ENCODE measurements at places on chromosomes 11 and 22.

DNA sequence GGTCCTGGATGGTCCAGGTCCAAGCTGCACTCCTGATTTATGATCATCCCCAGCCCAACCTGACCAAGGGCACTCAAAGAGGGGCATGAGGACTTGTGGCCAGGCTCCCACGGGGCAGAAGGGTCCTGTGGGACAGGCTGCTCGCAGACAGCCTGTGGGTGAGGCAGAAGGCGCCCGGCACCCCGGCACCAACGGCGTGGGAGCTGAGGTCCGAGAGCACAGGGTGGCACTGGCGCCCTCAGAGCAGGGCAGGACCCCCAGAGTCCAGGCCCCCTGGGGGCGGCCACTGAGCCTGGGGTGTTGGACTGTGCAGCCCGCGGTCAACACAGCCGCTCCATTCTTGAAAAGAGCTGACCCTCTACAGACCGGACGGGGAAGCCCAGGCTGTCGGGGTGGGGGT, 3.3 kb downstream of the IL17REL start:
- no peak for DNase-seq

GRCh38 chr11:106625566-106625965, 392.7 kb downstream of the GUCY1A2 start:
- no peak for DNase-seq

DNA sequence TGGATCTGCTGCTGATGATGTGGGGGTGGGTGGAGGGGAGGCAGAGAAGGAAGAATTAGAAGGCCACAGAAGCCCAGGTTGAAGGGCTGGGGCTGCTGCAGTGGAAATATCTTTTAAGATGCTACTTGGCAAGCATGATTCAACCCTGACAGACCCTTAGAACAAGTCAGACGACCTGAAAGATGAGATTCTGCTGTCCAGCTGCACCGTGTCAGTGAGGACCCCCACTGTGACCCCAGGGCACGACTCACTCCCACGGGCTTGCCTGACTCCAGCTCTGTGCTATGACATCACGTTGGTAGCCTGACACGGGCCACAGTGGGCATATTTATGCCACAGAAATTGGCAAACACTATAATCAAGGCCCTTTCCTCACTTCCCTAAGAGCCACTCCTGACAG, 36.0 kb downstream of the LRFN4 start:
- no peak for DNase-seq

DNA sequence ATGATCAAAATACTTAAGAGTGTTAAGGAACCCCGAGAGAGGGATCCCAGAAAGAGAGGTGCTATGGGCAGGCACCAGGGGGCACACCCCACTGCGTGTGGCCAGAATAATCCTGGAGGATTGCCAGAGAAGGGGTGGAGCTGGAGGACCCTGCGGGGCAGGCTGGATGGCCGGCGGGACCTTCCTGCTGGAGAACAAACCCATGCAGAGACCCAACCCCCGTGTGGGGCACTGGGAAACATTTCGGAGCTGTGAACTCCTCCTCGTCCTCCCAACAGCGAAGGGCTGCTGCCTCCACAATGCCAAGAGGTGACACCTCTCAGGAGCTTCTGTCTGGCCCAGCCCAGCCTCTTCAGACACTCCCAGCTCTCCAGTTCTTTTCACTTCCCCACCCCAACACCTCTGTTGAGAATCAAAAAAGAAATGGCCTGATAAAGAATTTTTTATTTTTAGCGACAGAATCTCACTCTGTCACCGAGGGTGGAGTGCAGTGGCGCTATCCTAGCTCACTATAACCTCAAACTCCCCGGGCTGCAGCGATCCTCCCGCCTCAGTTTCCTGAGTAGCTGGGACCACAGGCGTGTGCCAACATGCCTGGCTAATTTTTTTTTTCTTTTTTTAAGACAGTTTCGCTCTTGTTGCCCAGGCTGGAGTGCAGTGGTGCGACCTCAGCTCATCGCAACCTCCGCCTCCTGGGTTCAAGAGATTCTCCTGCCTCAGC, 25.6 kb downstream of the RHOD start:
- no peak for DNase-seq

- no peak for DNase-seq
These were observed 20.6 kb downstream of the SLC5A1 start for GRCh38 chr22:32063701-32064100.

DNA sequence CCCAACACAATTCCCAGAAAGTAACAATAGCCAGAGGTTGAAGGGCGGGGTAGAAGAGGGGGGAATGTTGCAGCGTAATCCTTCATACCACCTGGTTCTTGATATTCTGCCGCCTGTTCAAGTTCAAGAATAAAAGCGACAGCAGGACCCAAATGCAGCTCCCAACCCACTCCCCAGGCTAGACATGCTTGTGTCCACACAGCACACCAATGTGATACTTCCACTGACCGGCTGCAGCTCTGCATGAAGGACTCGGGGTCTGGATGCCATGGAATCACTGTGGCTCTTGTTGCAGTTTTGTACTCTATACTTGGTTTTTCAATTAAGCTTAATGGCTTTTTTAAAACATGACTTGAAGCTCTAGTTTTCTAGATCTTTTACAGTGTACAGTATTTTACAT, 6.5 kb downstream of the SRPRA start:
- DNase-seq = no peak

DNA sequence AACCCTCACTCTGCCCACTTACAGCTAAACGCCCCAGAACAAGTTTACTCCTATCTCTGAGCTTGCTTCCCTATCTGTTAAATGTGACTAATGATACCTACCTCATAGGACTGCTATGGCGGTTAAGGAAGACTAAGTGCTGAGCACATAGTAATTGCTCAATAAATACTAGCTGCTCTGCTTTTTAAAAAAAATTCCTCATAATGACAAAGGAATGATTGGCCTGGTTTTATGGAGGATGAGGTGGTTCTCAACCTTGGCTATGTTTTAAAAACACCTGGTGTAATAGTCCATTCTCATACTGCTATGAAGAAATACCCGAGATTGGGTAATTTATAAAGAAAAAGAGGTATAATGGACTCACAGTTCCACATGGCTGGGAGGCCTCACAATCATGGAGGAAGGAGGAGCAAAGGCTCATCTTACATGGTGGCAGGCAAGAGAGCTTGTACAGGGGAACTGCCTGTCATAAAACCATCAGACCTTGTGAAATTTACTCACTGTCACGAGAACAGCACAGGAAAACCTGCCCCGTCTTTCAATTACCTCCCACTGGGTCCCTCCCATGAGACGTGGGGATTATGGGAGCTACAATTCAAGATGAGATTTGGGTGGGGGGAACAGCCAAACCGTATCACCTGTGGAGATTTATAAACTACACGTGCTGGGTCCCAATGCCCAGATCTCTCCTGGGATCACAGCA, 127.2 kb upstream of the SYT13 start:
- no peak for DNase-seq

GRCh38 chr11:130437848-130438247, 9.4 kb upstream of the ADAMTS8 start:
- no peak for DNase-seq

- no peak for DNase-seq
These were observed 6.7 kb downstream of the SERPINH1 start for GRCh38 chr11:75568616-75569219.

DNA sequence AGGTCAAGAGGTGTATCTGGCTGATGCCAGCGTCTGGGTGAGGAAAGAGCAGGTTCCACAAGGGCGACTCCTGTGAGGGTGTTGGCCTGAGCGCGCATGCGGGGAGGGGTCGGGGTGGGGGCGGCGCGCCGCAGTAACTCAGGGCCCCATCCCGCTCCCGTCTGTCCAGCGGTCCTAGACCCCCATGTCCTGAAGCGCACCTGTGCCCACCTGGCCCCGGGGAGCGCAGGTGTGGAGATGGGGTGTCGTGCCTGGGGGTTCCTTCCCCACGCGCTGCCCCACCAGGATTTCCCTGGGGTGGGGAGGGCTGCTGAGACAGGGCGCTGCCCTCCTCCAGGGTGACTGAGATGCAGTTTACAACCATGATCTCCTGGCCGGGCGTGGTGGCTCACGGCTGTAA, 20.9 kb downstream of the RNH1 start:
- DNase-seq = no peak

GRCh38 chr11:44032299-44033085, 15.3 kb upstream of the ACCSL start:
- DNase-seq = no peak

DNA sequence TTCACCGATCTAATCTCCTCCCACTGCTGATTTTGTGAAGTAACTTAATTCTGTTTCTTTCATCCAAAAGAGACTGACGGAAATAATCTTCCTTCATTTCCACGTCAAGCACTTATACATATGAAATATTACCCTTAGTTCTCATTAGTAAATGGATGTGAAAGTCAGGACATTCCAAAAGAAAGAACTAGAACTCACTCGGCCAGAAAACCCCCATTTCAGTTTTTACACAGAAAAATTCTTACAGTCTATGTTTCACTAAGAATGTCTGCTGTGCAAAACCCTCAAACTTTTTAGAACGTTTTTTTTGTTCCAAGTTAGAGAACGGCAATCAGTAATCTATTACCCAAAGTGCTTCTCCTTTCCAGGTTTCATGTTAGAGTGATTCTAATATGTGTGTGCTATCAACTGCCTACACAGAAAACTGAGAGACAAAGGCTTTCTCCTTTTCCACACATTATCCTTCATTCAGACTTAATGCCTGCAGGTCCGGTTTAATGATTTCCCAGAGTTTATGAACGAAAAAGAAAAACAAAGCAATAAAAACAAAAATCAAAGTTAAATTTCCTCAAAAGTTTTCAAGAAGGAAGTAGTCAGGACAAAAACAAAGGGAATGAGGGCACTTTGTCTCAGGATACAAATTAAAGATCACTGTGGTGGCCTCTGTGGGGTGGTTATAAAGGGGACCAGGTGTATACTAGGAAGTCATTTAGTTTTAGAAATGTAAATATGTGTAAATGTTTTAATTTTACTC, 11.3 kb upstream of the SESN3 start:
- no peak for DNase-seq

GRCh38 chr11:90639461-90639993, 416.7 kb upstream of the CHORDC1 start:
- DNase-seq = no peak

DNA sequence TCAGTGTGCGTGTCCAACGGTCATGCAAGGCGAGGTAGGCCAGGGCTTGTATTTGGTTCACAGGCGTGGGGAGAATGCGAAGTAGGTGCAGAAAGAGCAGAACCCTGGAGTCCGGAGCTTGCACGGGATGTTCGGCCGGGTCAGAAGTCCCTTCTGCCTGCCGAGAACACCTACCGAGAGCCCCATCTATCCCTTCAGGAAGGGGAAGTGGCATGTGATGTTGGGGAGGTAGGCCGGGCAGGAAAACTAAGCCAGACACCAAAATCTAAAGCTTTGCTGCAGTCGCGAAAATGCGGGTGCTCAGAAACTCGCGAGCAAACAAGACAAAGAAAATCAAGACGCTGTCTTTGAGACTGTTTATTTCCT, 435 bp upstream of the TAF6L start:
- DNase-seq = peak; percentile 18

- no peak for DNase-seq
These were observed 134.1 kb downstream of the NAV2 start for GRCh38 chr11:19846654-19847305.

DNA sequence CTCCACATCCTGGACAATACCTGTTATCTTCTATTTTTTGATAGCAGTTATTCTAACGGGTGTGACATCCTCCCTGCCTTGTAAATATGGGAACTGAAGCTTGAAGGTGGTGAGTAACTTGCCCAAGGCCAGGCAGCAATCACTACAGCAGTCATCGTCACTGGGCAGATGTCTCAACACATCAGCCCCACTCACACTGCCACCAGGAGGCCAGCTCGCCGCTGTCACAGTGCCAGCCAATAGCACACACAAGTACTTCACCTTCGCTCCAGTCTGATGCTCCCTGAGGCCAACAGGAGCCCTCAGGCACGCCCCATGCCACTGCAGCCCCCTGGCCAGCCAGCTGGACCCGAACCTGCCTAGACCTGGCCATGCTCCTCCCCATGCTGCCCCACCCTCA, 4.9 kb upstream of the TTLL1 start:
- DNase-seq = no peak

- no peak for DNase-seq
These were observed 53.0 kb downstream of the GRAMD1B start for GRCh38 chr11:123483058-123483457.

DNA sequence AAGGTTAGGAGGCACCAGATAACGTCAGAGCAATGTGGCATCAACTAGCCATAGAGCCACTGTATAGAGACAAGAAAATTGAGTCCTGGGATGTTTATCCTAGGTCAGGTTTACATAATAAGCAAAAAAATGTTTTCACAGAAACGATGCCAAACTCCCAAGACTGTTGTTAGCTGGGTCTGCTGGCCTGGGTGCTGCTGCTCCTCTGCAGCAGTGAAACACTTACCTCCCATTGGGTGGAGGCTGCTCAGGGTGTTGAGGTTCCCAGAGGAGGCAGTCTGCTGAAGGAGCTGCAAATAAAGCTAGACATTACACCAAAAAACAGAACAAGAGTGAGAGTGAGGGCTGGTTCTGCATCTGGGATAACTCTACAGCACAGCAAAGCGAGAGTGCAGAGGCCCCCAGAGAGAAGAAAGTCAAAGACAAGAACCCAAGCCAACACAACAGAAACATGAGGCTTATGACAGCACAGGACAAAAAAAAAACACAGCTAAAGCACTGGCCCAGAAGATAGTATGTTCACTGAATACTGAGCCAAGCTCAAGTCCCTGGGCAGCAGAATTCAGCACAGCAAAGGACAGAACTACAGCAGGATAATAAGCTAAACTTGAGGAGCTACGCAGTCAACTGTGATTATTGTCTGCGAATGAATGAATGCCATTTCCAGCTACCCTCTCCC, 29.9 kb upstream of the RAPSN start:
- no peak for DNase-seq

- DNase-seq = no peak
These were observed 13.4 kb upstream of the NECTIN1 start for GRCh38 chr11:119742263-119742861.

- no peak for DNase-seq
These were observed 7.5 kb downstream of the FXYD6 start for GRCh38 chr11:117868815-117869561.

- DNase-seq = no peak
These were observed 385.6 kb downstream of the CNTN5 start for GRCh38 chr11:99406345-99406744.

GRCh38 chr11:17343257-17343656, 8.3 kb upstream of the NCR3LG1 start:
- DNase-seq = no peak

- DNase-seq = no peak
These were observed 5.5 kb downstream of the SNAP29 start for GRCh38 chr22:20864186-20864908.

- DNase-seq = no peak
These were observed 69.3 kb downstream of the PKNOX2 start for GRCh38 chr11:125233736-125234275.

DNA sequence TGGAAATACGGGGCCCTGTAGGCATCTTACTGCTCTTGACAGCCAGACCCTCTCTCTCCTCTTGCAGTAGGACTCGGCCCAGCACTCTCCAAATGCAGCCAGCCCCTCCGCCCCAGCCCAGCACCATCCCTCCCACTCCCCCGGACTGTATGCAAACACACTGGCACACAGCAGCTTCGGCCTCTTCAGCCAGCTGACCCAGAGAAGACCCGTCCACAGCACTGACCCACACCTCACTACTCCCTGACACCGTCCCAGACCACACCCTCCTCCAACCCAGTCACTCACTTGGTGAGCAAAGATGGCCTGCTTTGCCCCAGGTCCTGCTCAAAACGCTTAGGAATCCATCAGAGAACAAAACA, 164.6 kb downstream of the IGLL1 start:
- DNase-seq = no peak
